ENCODE measurements at places on chromosomes 2 and 18.

DNA sequence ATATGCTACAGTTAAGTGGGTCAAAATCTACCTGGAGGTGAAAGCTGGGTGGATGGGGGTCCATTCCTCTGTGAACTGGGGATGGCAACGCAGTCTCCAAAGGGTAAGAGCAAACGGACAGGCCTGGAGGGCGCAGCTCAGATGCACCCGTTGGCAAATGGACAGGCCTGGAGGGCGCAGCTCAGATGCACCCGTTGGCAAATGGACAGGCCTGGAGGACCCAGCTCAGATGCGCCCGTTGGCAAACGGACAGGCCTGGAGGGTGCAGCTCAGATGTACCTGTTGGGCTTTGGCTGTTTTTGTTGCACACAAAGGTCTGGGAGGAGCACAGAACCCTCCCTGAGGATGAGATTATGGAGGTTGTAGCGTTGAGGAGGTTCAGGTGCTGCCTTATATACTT is 33.7 kb downstream of the RBFA start:
- no peak for DNase-seq

DNA sequence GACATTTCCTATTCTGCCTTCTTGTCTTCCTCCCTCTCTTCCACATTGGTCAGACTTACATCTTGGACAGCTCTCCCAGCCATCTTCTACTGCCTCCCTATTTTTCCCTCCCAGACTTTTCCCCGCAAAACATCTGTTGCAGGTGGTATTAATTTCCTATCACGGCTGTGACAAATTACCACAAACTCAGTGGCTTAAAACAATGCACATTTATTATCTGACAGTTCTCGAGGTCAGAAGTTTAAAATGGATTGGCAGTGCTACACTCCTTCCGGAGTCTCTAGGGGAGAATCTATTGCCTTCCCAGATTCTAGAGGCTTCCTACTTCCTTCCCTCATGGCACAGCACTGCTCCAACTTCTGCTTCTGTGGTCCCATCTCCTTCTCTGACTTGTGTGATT is 33.3 kb downstream of the STRADB start:
- DNase-seq: no peak

DNA sequence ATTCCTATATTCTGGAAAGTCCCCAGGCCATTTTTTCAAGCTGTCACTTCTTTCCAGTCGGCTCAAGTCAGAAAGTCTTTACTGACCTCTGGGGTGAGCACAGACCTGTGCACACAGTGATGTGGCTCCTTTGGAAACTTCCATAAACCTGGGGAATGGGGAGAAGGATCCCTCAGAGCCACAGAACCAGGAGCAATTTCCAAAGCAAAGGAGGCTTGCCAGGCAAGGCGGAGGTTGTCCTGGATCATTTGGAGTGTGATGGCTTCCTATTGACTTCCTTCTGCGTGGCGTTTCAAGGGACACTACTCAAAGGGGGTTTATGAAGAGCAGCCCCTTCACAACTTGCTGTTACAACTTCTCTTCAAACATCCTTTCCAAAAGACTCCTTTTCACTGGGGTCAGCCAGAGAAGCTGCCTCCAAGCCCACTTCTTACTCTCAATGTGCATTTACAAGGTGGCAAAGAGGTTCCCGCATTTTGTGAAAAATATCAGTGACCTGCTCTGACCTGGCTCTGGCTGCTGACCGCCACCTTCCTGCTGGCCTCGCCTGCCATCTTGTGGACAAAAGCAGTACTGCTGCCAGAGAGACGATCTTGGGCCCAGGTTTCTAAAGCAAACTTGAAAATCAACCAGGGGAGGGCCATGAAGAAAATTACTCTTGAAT is 18.2 kb upstream of the TMEM247 start:
- peak; percentile 25 for DNase-seq

DNA sequence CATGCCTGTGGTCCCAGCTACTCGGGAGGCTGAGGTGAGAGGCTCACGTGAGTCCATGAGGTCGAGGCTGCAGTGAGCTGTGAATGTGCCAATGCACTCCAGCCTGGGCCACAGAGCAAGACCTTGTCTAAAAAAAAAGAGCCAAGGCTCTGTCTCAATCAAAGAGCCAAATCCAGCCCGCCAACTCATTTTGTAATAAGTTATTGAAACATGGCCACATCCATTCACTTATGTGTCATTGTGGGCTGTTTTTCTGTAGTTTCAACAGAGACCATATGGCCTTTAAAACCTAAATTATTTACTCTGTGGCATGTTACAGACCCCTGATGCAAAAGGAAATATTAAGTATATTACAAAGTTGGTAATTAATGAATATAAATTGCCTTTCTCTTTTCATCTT is 60.8 kb downstream of the GPR39 start:
- no peak for DNase-seq

DNA sequence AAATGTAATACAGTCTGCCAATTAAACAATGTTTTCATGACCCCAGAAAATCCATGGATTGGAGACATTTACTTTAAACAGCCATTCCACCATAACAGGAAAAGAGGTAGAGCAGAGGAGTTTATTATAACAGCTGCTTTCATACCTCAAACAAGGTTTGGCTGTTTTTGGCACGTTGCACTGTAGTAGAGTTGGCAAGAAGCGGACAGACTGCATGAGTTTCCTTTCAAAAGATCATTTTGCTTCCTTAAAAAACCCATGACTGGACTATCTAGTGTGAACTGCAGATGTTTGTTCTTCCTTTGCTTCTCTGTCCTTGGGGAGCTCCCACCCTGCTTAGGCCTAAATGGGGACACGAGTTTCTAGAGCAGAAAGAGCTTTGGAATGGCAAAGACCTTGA is 108.5 kb upstream of the THOC1 start:
- DNase-seq: no peak

DNA sequence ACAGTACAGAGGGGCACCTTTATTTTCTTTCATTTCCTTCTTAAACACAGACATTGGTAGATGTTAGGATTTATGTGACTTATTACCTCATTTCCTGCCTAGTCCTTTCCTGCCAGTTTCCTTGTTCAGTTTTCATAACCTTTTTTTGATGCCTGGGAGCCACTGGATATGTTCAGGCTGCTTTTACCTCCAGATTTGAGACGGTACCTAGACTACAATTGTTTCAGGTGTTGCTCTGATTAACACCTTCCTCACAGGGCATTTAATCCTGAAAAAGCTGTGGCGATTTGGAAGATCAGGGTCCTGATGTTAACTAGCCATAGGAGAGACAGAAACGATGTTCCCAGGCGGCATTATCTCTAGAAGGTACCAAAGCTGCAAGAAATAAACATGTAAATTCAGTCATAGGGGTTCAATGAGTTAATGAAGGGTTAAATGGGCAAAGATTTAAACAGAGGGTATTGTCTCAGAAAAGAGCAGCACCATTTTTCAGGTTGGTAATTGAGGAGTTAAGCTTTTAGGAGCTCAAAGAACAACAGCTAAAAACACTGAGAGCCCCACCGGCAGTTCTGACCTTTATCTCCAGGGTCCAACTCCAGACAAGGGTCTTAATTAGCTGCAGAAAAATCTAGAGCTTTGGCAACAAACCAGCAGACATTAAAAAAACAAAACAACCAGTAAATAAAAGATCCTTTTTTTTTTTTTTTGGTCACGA is 93.3 kb downstream of the HRH4 start:
- no peak for DNase-seq

DNA sequence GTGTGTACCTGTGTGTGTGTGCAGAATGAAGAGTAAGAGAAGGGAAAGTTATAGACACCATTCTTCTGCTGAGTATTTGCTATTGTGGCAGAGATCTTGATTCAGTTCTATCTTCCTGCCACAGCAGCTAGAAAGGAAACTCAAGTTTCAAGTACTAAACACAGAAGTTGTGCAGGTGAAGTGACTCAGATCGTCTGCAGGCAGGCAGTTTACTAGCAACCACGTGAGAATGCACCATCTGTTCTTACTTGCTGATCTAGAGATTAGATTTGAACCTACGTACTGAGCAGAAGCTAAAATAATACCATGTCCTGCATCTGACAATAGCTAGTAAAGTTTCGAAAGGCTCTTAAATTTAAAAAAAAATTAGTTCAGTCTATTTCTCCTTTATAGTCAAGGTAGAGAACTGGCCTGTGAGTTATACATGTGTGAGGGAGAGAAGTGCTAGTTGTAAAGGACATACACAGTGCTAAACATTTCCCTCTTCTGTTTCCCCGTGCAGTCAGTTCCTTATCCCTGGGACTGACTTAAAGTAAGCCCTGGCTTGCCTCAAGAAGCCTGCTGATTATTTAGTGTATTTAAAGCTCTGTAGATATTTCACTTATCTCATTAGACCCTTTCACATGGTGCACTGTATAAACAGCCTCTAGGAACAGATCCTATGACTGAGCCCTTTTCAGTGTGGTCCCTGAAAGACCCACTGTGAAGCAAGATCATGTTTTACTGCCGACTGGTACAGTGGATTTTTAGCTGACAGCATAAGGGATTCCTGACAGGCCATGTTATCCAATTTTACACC is 45.0 kb downstream of the SLC38A11 start:
- DNase-seq: no peak

DNA sequence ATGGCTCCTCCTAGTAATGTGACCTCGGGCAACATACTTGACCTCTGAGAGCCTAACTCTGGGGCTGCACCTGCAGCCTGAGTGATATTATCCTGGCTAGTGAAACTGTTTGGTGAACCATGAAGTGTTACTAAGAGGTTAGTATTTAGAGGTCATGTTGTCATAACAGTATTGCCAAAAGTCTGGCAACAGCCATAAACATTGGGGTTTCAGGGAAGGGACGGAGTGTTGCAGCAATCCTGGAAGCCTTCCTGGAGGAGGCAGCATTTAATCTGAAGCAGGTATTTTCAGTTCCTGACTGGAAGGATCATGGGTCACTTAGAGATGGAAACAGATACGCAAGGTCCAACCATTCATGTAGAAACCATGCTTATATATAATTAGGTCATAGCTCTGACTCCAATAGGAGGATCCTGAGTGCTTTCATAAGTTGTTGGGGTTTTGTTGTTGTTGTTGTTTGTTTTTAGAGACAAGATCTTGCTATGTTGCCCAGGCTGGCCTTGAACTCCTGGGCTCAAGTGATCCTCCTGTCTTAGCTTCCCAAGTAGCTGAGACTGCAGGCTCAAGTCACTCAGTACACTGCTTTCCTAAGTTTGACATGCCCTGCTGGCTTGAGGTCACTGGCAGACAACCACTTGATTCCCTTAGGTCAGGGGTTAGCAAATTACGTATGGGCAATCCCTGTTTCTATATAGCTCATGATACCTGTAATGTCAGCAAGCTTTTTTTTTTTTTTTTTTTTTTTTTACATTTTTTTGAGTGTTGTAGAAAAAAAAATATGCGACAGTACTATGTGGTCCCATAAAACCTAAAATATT is 21.5 kb downstream of the GPR39 start:
- peak; percentile 73 for DNase-seq

GRCh38 chr2:30385327-30385726 is 61.7 kb upstream of the LCLAT1 start:
- no peak for DNase-seq

- no peak for DNase-seq
These were observed 9.5 kb downstream of the DUSP19 start for GRCh38 chr2:183088061-183088460.

DNA sequence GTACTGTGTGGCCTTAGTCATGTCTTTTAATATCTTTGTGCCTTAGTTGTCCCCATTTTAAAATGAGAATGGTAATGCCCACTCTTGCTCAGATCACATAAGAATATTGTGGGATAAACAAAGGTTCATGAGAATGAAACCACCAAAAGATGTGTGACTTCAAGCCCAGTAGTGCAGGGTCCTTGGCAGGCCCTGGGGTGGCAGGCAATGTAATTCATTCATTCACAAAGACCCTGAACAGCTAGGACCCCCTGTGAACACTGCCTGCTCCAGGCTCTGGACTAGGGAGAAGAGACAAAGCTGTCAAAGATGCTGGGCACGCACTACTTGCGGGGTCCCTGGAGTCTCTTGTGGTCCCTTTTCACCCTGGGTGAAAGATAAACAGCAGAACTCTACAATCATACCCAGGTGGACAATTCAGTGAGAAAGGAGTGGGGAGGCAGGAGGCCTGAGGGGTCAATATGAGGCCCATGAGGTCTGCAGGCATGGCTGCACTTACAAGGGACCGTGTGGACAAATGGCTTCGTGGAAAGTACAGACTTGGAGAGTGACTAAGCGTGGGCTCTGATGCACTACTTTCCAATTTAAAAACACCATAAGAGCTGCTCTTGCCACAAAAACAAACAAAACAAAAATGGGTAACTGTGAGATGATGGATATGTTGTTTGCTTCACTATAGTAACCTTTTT is 136.1 kb downstream of the SMAD7 start:
- no peak for DNase-seq

All from RCC 7860 (cell line).